ENCODE measurements at places on chromosomes 12 and 14.

DNA sequence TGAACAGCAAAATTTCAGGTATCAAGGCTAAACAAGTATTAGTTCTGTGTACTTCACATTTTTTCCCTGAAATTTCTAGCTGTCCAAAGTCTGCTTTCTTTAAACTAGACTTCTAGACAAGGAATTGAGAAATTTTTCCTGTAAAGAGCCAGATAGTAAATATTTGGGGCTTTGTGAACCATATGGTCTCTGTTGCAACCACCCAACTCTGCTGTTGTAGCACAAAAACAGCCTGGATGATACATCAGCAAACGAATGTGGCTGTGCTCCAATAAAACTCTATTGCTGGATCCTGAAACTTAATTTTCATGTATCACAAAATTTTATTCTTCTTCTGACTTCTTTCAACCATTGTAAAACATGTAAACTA, 96.0 kb upstream of the SLC38A4 start:
- DNase-seq = no peak

DNA sequence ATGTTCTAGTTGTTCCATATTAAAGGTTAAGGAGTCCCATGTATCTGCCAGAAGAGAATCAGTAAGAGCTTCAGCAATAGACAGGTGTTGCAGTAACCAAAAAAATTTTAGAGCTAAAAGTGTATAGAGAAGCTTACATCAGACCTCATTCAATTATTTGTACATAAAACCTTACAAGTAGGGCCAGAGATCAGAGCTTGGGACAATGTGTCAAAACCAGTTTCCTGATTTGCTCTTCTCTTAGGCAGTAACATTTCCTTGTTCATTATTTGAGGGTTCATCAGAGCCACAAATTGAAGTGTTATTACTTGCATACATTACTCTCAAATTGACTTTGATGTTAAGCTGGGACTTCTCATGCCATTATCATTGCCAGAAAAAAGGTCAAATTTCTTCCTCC, 55.5 kb upstream of the ATXN7L3B start:
- no peak for DNase-seq

GRCh38 chr12:1920436-1920835, 2.0 kb upstream of the CACNA2D4 start:
- DNase-seq = no peak

DNA sequence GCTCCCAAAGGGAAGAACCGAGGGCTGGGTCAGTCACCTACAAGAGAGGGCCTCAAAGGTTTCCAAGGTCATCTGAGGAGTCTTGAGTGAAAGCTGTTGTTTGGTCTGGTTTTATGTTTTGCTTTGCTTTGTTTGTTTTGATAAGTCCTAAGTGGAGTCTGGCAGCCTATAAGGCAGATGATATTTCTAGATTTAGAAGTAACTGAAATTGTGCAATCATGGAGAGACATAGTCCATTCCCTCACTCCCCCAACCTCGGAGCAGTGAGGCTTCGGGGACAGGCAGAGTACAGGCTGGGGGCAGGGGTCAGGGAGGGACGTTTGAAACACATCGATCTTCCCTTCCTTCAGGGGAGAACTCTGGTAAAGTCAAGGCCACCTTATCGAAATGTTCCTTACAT, 42.3 kb downstream of the TTC9 start:
- no peak for DNase-seq

DNA sequence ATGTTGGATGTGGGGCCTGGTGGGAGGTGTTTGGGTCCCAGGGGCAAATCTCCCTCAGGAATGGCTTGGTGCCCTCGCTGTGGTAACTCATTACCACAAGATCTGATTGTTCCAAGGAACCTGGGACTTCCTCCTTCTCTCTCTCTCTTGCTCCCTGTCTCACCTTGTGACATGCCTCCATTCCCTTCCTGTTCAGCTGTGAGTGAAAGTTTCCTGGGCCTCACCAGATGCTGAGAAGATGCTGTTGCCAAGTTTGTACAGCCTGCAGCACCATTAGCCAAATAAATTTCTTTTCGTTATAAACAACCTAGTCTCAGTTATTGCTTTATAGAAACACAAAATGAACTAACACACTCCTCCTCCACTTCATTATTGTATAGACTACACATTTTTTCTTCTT, 759.8 kb upstream of the MDGA2 start:
- no peak for DNase-seq

DNA sequence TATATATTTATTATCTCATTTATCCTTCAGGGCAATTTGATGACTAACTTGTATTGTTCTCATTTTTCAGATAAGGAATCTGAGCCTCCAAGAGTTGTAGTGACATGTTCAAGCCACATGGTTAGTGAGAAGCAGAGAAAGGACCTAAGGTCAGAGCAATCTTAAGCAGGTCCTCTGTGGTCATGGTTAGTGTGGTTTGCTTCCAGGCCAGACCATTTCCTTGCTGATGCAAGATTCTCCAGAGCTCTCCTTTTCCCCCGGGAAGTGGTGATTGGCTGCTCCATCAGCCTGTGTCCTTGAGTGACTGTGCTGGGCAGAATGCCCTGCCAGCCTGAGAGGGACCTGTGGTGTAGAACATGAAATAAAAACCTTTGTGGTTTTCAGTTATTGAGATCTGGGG, 141.3 kb downstream of the KTN1 start:
- no peak for DNase-seq

DNA sequence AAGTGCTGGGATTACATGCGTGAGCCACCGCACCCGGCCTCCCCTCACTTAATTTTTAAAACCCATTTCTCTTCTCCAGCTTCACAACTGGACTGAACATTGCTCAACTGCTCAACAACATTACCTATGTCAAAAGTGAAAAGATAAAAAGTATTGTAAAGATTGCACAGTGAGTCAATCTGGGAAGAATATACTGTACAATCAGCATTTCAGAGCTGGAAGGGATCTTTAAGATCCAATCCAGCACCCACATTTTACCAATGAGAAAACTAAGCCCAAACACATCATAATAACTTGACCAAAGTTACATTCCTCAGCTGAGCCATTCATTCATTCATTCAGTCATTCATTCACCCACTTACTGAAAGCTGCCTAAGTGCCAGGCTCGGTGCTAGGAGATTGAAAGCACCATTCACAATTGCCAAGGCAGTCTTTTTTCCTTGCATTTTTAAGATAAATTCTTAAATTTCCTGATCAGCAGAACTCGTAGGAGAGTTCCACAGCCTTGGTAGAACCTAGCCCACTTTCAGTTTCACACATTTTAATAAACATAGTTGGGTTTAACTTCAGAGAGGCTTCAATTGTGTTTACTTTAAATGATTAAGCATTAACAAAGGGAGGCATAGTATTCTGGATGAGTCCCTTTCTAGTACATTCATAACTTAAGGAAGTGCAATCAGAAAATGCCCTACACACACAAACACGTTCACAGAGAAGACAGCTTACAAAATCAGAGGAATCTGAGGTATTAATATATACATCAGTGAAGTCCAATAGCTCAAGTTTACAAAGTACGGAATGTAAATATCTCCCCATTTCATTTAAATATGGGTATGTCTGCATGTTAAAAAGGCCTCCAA, 3.0 kb downstream of the GALNT4 start:
- DNase-seq = no peak

All from Right ventricle myocardium inferior (tissue), 1 donor.